H7 (cell line): ENCODE measurements at places on chromosomes 2 and 18.

GRCh38 chr2:31998731-31999383 lies 12.0 kb downstream of the MEMO1 start:
- no peak for DNase-seq

DNA sequence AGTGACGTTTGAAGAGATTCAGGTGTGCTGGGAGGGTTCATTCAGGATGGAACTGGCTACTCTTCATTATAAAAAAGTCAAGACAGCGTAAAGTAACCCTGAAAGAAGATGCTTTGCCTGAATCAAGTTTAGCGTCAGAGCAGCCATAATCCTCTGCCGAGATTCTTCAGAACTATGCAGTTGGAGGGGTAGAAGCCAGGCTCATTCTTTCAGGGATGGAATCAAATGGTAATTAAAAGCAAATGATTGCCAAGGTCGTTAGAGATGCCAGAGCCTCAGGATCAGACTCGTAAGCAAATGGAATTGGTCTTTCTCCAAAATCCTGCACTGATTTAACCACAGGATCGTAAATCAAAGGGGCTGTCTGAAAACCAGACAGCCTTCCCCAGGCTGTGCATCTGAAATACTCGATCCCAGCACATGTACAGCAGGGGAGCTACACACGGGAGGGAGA lies 21.9 kb downstream of the APCDD1 start:
- no peak for DNase-seq

DNA sequence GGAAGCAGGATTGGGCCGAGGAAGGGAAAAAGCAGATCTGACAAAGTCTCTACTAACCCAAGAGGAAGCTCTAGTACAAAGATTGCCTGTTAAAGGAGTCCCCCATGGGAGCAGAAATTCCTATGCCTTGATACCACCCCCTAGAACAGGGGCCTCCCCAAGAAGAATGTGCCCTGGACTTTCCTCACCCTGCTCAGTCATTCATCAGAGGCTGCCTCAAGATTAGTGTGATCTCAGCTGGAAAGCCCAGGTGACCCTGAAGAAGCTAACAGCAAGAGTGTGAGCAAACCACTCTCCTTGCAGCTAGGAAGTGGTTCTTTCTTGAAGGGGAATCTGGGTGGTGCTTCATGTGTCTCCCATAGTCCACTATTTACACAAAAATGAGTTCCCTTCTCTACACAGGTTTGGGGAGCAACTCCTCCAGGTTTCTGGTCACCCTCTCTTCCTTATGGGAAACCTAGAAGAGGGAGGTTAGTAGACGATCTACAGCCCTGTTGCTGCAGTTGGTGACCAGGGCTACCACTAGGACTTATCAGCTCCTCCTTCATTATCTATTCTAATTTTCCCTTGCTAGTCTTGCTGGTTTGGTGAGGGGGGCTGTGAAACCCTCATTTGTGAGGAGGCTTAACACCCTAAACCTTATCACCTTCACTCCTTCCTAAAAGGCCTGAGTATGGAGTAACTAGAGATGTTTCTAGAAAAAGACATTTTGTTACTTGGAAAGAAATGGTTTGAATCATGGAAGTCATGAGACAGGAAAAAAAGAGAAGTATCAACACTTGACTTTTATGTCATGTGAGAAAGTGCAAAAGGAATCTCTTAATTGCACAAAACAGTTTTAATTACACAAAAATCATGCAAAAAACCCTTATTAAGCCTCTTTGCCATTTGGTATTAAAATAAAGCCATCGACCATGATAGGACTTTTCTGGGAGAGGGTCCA lies 2.9 kb upstream of the WDR7 start:
- DNase-seq: no peak

DNA sequence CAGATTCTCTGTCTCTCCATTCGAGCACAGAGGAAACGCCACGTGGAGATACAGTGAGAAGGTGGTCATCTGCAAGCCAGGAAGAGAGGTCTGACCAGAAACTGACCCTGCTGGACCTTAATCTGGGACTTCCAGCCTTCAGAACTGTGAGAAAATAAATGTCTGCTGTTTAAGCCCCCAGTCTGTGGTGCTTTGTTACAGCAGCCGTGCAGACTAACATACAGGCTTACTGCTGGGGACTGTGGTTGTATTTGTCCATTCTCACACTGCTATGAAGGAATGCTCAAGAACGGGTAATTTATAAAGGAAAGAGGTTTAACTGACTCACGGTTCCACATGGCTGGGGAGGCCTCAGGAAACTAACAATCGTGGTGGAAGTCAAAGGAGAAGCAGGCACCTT lies 432.7 kb downstream of the IRS1 start:
- DNase-seq: no peak

GRCh38 chr2:151029406-151030157 lies 232.1 kb downstream of the RBM43 start:
- DNase-seq: no peak

DNA sequence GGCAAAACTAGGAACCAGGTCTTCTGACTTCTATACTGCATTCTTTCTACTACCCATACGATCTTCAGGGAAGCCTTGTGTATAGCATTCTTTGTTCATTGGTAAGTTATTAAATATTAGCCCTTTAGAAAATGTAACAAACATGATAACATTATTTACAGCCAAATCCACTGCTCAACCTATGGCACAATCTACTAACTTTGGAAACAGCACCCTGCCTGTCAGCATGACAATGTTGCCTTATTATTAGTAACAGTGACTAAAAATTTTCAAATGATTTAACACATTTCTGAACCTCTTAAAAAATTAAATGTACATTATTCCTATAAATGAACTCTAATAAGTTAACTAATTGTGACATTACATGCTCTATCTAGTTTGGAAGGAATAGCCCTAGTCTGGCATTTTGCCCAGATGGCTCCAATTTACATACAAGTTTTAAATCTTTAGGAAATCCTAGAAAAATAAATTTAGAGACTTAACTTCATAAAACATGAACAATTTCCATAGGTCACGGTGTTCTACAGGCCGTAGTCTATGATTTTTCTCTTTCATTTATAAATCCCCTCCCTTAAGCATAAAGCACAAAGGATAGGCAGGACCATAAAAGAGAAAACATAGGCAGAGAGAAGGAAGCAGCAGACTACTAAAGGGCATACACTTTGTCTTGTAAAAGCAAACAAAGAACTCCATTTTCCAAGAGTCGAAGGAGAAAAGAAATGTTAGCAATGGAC lies 33.7 kb downstream of the YES1 start:
- DNase-seq: no peak

- DNase-seq: no peak
Observed at GRCh38 chr2:70835643-70836042, at the start of gene CD207. Gene CD207 (minus strand): TSS chr2:70835816. CDS start chr2:70835776, 40 bp downstream.

DNA sequence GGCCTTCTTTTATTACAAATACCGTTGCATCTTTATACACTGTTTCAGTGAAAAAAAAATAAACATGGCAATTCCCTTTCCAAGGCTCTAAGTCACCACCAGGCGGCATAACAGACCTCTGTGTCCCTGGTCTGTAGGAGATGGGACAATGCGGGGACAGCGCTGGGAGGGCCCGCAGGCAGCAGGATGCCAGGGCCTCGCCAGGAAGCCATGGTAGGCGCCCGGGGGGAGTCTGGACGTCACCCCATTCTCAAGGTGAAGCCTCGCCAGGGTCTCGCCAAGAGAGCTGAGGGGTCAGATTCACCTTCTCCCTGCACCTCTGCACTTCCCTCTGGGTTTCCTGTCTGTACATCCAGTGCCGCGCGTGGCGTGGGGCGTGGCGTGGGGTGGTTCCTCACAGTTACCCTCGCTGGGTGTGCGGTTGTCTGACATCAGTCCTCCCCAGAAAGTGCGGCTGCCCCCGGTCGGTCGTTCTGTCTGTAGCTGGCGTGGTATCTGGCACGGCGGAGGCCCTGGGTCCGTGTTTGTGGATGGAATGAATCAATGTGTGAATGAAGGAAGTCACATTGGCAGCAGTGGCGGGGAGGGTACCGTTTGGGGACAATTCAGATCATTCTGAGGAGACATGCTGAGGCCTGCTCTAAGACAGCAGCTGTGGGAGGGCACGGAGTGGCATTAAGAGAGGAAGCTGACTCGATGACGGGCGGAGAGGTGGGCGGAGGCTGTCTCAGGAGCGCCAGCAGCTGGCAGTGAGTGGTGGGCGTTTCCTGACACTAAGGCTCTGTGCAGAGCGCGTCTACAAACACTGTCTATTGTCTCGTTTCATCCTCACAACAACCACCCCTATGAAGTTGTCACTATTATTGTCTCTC lies 46.0 kb downstream of the LRRFIP1 start:
- peak; percentile 86 for DNase-seq
